Stimulated activated CD8-positive, alpha-beta memory T cell treated with anti-CD3 and anti-CD28 coated beads, Interleukin-2, amount 100 ng/mL, for 1 hour (primary cell): ENCODE measurements at places on chromosomes 13 and 19.

DNA sequence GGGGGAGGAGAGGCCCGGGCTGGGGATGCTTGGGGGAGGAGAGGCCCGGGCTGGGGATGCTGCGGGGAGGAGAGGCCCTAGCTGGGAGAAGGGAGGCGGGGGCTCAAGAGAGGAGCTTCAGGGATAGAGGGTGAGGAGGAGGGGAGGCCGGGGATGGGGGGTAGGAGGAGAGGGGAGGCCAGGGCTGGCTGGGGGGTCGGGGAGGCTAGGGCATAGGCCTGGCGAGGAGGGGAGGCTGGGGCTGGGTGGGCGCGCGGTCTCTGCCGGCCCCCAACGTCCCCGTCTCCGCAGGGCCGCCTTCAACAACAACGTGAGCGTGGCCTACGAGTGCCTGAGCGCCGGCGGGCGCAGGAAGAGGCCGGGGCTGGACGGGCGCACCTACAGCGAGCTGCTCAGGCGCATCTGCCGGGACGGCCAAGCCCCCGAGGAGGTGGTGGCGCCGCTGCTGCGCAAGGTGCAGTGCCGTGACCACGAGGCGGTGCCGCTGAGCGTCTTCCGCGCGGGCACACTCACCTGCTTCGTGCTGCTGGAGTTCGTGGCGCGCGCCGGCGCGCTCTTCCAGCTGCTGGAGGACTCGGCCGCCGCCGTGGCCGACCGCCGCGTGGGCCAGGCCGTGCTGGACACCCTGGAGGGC lies 11.4 kb downstream of the TPGS1 start:
- DNase-seq, result peak; percentile 44

GRCh38 chr13:32153056-32153455 lies 121.5 kb downstream of the FRY start:
- DNase-seq, result no peak

GRCh38 chr13:43346427-43346826 lies 323.0 kb downstream of the DNAJC15 start:
- no peak for DNase-seq

- no peak for DNase-seq
These were observed 581.0 kb upstream of the MIR17HG start for GRCh38 chr13:90766386-90766902.

DNA sequence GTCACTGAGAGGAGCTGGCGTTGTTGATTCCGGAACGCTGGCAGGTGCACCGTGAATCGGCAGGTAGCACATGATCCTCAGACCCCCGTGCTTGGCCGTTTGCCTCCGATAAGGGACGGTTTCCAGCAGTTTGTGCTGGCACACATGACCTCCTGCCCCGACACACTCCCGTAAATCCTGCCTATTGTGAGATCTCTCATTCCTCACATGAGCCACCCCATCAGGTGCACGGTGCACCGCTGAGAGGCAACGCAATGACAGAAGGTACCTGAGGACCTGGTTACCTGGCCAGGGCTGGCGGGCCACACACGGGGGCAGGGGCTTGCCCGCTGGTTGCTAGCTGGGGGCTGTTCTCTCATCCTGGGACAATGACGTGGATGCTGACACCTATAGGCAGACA lies 2.1 kb upstream of the ADPRHL1 start:
- no peak for DNase-seq

DNA sequence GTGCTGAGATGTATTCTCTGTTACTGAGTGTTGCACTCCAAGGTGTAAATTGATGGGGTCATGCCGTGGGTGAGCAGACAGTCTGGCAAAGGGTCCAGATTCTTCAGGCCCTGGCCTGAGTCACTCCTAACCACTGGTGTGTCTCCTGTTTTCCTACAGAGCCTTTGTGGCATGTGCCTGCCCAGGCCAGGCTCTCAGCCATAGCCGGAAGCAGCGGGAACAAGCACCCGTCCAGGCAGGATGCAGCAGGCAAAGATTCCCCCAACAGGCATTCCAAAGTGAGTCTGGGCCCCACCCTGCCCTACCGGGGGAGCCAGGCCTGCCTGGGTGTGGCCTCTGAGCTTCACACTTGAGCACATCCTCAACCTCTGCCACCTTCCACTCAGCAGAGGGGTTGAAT lies 61.9 kb downstream of the DPF1 start:
- no peak for DNase-seq

- DNase-seq, result no peak
These were observed 8.1 kb upstream of the STOML3 start for GRCh38 chr13:38998739-38999138.

DNA sequence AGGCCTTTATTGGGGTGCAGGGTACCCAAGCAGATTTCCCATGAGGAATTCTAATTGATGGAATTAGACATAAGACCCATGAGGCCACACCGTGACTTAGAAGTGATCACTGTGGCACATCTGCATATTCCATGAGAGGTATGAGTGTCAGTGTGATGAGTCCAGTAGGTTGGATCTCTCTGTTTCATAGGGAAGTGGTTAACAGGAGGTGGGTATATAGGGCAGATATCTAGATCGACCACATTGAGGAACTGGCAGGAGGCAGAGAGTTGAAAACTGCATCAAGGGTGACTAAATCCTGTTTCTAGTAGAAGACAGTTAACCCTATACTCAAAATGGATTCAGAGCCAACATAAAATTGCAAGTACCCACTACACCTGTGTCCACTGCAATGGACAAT lies 68.6 kb upstream of the MIR17HG start:
- no peak for DNase-seq

GRCh38 chr13:44660050-44660449 lies 83.9 kb upstream of the TSC22D1 start:
- no peak for DNase-seq

GRCh38 chr19:4229179-4229931 lies at the start of gene EBI3:
TSS of gene EBI3 (plus strand) at chr19:4229523. CDS start at chr19:4229551, 28 bp downstream.
- DNase-seq, result no peak

- DNase-seq, result no peak
These were observed 15.9 kb upstream of the CEACAM1 start for GRCh38 chr19:42544146-42544545.

GRCh38 chr19:56107626-56108351 lies 13.3 kb downstream of the ZNF787 start:
- no peak for DNase-seq

DNA sequence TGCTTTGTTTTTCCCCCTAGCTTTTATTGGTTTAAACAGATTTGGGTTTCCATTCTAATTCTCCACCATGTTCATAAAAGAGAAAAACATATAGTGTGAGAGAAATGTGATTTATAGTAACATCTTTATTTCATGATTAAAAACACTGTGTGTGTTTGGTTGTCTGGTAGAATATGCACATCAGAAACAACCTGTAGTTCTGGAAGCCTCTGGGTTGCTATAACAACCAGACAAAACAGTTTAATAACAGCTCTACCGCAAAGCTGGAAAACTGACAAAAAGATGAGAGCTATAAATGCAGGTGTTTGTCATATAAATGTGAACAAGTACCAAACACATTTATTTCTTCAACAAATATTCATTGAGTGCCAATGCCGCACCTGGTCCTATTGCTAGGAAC lies 9.8 kb downstream of the KBTBD6 start:
- DNase-seq, result no peak

- DNase-seq, result no peak
These were observed 106.2 kb downstream of the DNAJC15 start for GRCh38 chr13:43129511-43130110.

DNA sequence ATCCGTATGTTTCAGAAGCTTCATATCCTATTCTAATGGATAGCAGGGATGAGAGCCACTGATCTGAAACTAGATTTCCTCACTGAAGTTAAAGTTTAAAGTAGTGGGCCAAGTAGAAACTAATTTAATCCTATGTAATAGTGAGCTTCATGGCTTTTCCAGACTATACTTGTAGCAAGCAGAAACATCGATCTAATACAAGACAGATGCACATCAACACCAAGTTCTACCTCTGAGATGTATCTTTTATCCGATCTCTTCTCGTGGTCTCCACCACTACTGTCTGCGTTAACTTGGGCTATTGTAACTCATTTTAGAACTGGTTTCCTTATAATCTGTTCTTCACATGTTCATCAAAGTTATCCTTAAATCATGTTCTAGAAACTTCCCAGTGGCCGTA lies 3.1 kb downstream of the ERCC5 start:
- DNase-seq, result no peak

- peak; percentile 79 for DNase-seq
These were observed 2.8 kb downstream of the PTGER1 start for GRCh38 chr19:14472202-14472938.

DNA sequence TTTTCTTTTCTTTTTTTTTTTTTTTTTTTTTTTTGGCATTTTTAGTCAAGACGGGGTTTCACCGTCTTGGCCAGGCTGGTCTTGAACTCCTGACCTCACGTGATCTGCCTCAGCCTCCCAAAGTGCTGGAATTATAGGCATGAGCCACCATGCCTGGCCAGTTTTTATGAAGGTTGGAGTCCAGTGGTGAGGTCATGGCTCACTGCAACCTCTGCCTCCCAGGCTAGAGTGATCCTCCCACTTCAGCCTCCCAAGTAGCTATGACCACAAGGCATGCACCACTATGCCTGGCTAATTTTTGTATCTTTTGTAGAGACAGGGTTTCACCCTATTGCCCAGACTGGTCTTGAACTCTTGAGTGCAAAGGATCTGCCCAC lies 4.2 kb downstream of the SNRPA start:
- no peak for DNase-seq
